ENCODE measurements at places on chromosomes 2 and 18.

GRCh38 chr18:66601649-66602048 lies 2.2 kb downstream of the CDH19 start:
- DNase-seq = no peak

- DNase-seq = no peak
Measured at GRCh38 chr2:78779761-78780160, 245.7 kb upstream of the REG3G start.

DNA sequence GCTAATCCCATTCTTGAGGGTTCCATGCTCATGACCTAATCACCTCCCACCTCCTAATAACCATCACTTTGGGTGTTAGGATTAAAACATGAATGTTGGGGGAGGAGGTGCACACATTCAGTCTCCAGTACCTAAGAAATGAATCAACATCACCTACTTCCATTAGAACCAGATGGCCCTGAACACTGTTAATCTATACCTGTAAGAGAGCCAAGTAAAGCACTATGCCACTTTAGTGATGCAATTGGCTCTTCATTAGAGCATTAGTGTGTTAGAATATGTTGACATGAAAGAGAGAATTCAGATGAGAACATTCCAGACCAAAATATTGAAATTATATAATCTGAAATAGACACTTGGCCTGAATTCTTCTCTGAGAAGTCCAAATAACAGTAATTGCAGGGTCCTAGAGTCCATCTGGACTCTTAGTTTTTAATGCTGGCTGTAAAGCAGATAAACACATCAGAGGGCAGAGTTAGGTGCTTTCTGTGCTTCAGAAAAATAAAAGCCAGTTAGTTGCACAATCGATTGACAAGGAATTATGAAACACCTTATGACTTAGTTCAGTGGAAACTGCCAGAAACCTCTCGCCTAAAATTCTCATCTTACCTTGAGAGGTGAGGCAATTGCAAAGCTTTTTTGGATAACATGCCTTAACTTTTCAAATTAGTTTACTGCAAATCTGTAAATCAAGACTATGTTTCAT lies 923.7 kb downstream of the SLC4A3 start:
- no peak for DNase-seq

DNA sequence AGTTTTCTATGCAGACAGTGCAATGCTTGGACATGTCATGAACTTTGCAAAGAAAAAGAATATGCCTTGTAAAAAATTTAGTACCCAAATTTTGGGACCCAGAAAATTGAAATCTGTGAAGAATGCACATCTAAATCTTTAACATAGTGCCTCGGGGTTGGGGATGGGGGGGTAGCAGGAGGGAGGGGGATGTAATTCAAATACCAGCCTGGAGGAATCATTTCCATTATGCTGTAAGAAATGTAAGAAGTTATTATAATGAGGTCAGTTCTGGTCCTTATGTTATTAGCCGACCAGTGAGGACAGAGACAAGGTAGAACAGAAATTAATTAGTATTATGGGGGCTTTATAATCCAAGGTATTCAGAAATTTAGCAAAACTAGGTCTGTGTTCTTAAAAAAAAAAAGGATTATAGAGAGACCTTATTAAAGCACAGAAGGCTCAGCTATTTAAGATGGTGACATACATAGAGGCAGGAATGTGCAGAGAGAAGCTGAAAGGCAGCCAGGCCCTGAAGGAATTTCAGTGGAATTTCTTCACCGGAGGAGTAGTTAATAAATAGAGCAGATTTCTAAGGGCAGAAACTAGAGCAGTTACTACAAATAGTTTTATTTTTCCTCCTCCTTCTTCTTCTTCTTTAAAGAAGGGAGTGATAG lies 89.0 kb upstream of the RBMS1 start:
- no peak for DNase-seq

- DNase-seq = no peak
Measured at GRCh38 chr2:15348636-15349035, 212.5 kb downstream of the NBAS start.

DNA sequence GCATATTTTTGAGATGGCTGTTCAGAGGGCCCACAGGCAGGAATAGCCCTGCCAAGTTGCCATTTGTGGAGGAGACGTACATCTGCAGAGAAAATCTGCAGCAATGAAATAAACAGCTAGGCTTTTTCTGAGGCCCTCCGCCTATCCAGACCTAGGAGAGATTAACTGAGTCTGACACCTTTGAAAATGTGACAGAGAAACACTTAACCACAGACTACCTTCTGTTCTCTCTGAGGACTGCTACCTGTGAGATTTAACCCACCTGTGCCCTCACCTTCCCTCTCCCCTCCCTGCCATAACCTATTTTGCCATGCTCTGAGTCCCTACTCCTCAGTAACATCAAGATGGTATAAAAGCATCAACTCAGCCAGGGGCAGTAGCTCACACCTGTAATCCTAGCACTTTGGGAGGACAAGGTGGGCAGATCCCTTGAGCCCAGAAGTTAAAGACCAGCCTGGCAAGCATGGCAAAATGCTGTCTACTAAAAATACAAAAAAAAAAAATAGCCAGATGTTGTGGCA lies 160.3 kb downstream of the TGIF1 start:
- no peak for DNase-seq

GRCh38 chr2:109209412-109209811 lies 80.4 kb downstream of the SH3RF3 start:
- DNase-seq = no peak

GRCh38 chr2:99900556-99900955 lies 241.8 kb downstream of the AFF3 start:
- no peak for DNase-seq

- peak; percentile 64 for DNase-seq
Measured at GRCh38 chr2:241009601-241010530, 11.4 kb downstream of the SNED1 start.

- no peak for DNase-seq
Measured at GRCh38 chr2:217937446-217937845, 65.3 kb downstream of the TNS1 start.

GRCh38 chr2:208224802-208225201 lies 30.1 kb downstream of the IDH1 start:
- DNase-seq = no peak

DNA sequence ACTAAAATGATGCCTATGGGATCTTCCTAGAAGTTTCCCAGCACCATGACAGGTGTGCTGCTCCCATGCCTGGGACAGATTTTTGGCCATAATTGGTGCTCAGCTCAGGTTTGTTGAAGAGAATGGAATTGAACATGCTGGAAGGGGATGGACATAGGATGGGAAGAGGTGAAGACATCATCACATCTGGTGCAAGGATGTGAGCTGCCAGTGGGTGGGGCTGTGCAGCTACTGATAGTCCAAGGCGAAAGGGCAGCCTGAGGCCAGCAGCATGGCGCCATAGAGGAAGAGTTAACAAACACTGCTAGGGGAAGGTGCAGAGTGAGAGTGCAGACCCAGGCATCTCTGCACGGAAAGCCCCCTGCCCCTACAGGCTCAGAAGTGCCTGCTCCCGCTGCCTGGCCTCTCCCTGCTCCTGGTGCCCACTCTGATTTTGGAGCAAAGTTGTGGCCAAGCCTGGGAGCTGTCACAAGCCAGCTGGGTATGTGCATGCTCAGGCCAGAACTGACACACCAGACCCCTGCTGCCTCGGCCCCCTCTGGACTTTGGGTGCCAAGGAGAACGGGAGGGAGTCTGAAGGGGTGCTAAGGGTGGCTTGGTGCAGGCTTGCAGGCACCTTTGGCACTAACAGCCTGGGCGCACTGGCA lies 178.6 kb downstream of the ZBTB7C start:
- DNase-seq = no peak

DNA sequence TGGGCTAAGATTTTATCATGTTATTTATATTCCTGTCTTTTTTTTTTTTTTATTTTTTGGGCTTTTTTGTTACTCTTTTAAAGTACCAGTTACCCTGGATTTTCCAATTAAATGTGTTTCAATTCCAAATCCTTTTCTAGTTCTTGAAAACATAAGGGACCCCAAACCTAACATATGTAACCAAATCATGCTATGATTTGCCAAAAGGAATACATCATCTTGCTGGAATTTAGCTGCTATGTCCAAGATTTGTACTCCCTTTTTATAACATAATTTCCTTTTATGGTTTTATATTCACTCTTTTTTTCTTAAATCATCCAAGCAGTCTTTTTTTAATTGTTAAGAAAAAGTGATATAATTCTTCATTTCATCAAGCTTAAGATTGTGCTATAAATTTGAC lies 60.9 kb upstream of the DSEL start:
- no peak for DNase-seq

DNA sequence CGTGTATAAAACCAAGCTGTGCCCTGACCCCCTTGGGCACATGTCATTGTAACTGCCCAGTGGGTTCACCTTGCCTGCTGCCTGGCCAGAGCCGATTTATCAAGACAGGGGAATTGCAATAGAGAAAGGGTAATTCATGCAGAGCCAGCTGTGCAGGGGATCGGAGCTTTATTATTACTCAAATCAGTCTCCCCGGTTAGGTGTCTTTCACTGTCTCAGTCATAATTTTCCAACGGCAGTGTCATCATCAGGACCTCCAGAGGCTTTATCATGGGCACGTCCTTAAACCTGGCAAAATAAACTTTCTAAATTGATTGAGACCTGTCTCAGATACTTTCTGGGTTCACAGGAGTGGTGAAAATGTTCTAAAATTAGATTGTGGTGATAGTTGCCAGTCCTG lies 29.6 kb upstream of the PGAP1 start:
- DNase-seq = no peak
